A172 (cell line): ENCODE measurements at places on chromosomes 2 and 18. TPM values are rescaled to one million over a fixed set of nuclear protein-coding genes. Genes with fewer than 3 reads are reported as not detected.

The CRYBA2 gene
- total RNA-seq = not detected in 2 replicates

GRCh38 chr18:12599543-12599942 lies 58.4 kb downstream of the SPIRE1 start:
- peak; percentile 16 for DNase-seq

- DNase-seq = no peak
These were observed 239.1 kb downstream of the TSN start for GRCh38 chr2:121994238-121995206.

GRCh38 chr2:52454962-52455361 lies 1312.6 kb upstream of the CHAC2 start:
- no peak for DNase-seq
